NCI-H460 (cell line): ENCODE measurements at places on chromosomes 6 and 20. TPM values are rescaled to one million over a fixed set of nuclear protein-coding genes. Genes with fewer than 3 reads are reported as not detected.

The COX7A2 gene
- 154 and 193 TPM in 2 replicates for total RNA-seq

The HSPA12B gene
- total RNA-seq, result not detected in 2 replicates

The ARHGAP18 gene
- 11.8 and 12.6 TPM in 2 replicates for total RNA-seq

The BTN1A1 gene
- total RNA-seq, result not detected in 2 replicates

The TINAG gene
- not detected in 2 replicates for total RNA-seq

The CLIC5 gene
- total RNA-seq, result not detected in 2 replicates

GRCh38 chr6:128412680-128413079, 107.7 kb downstream of the PTPRK start:
- no peak for DNase-seq

DNA sequence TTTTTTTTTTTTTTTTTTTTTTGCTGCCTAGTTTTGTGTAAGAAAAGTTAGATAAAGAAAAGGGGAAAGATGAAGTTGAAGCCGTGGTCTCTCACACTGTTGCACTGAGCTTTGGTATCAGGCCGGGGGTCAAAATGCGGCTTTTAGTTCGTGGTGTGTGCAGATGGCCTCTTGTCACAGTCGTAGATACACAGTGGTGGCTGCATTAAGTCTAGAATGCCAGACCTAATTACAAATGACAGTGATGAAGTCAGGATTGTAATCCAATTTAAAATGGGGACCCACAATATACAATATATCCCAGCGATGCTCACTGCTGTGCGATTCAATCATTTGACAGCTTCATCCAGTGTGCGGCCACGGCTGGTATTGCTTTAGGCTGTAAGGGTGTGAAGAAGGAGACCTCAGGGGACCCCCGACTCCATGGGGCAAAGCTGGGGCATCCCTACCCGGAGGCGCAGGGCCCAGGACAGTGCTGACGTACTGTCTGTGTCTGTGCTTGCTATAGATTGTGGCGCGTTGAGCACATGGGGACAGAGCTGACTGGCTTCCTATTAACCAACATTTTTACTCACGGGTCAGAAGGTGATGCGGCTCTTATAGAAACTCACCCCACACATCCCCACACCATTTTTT, 210.0 kb upstream of the SOX4 start:
- no peak for DNase-seq

- no peak for DNase-seq
Observed at GRCh38 chr6:165031502-165031901, 277.9 kb downstream of the C6orf118 start.

DNA sequence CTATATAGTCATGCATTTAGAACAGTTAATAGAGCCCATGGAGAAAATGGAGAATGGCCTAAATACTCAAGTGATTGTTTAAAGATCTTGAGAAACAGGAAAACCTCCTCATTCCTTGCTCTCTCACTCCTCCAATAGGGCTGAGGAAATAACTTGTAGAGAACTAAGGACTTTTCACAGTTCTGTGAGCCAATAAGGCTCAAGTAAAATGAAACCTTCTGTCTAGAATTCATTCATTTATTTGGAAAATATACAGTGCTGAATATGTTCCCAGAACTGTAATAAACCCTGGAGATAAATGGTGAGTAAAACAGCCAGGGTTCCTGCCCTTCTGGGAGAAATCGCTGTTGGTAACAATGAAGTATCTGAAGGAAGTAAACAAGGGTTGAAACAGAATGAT, 35.3 kb downstream of the ELOVL2 start:
- DNase-seq, result no peak

DNA sequence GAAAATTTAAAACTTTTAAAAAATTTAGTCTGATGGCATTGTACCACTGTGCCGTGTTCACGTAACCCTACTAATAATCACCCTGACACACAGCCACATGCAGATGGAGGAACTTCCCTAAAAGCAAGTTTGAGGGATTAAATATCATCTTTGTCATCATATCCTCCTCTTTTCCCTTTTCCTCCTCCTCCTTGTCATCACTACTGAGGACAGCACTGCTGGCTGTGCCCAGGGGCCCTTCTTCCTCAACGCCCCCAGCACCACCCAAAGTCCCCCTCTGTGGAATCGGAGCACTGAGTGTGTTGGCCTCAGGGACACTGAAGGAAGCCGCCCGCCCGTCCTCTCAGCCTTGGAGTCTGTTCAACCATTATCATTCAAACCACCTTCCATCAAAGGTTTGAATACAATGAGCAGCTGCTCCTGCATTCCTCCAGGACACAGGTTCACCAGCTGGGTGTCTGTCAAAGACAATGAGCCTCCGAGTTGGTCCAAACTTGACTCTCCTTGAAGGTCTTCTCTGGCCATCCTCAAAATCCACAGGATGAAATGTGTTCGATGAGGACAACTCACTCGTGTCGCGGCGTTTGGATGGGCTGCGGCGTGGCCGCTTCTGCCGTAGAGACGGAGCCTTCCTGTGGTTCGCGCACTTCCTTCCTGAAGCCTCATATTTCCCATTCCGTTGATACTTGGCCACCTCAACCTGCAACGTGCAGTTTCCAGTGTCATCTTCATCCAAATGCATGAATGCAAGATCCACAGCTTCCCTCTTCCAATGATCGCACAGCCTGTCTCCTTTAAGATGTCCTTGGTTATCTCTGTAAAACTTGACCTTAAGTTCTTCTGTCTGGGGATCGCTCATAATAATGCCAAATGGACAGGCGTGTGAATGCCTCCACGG, 23.3 kb downstream of the NQO2 start:
- no peak for DNase-seq

- DNase-seq, result no peak
Observed at GRCh38 chr6:12403947-12404647, 113.9 kb downstream of the EDN1 start.

DNA sequence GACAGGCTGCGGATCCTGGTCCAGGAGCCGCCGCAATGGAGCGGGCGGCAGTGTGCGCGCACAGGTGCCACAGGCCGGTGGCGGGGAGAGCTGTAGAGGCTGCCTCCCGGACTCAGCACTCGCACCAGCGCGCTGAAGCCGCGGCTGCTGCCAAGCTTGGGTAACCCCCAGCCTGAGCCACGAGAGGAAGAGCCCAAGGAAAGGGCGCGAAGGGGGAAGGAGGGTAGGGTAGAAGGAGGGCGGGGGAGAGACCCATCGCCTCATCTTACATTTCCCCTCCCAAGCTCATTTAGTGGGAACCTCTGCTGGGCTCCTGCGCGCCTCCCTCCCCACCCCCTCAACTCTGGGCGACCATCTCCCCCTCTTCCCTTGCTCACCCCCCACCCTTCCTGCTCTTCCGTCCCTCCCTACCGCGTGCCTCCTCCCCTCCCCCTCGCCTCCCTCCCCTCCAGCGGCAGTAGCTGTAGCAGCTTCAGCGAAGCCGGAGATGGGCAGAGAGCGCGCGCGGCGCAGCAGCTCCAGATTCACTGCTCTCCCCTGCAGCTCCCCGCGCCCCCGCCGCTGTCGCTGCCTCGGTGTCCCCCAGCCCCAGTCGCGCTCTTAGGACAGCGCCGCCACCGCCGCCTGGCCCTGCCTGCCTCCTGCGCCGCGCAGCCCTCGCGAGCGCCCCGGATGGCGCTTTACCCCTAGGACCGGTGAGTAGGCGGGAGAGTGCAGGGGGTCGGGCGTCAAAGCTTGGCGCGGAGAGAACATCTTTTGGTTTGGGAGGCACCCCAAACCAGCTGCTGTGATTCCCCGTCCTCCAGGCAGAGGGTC, at the start of gene FUT9:
Gene FUT9 (plus strand): TSS at position 457 of the 816 bp plus-strand sequence. CDS start 187,182 bp downstream, outside the sequence.
- no peak for DNase-seq

DNA sequence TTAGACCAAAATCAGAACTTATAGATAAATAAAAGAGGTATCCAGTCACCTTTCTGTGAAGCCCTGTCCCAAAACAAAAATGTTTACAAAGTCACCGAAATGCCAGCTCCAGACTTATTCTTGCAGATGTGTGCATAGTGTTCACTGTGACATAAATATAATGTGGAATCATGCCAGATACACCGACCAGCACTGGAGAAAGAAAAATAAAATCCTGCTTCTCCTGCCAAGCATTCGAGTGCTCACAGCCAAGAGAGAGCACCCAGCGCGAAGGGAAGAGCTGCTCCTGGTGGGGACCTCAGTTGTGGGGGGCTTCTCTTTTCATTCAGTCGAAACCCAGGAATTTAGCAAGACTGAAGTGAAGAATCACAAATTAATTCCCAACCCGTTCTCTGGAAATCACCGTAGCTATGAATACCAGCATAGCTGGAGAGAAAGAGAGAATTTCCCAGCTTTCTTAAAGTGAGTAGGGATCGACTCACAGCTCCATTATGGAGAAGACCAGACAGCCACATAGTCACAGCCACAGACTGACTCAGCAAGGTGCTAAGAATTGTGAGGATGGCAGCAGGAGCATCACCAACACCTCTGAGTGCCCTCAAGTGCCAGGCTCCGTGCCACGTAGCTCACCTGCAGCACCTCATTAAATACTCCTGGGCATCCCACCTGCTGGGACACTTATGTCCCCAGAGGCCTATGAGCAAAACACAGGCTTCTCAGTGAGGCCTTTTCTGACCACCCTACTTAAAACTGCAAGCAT, 33.2 kb downstream of the BFSP1 start:
- DNase-seq, result no peak

DNA sequence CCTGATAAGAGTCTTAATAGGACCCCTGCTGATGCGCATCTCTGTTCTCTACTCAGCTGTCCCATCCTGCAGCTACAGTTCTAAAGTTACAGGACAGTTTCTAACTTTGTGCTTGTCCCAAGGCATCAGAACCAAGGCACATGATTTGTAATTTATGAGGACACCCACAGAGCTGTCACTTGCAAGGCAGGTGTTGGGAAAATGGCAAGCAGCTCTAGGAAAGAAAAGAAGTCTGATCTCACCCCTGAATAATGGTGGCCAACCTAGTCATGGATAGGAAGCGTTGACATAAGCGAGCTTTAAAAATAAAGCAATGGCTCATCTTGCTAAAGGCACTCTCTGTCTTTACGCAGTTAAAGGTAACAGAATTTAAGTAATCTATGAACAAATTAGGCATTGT, 127.6 kb upstream of the VGLL2 start:
- DNase-seq, result no peak

- no peak for DNase-seq
Observed at GRCh38 chr6:113903666-113904330, 46.7 kb downstream of the MARCKS start.

GRCh38 chr6:14965424-14966075, 280.3 kb upstream of the JARID2 start:
- DNase-seq, result no peak

DNA sequence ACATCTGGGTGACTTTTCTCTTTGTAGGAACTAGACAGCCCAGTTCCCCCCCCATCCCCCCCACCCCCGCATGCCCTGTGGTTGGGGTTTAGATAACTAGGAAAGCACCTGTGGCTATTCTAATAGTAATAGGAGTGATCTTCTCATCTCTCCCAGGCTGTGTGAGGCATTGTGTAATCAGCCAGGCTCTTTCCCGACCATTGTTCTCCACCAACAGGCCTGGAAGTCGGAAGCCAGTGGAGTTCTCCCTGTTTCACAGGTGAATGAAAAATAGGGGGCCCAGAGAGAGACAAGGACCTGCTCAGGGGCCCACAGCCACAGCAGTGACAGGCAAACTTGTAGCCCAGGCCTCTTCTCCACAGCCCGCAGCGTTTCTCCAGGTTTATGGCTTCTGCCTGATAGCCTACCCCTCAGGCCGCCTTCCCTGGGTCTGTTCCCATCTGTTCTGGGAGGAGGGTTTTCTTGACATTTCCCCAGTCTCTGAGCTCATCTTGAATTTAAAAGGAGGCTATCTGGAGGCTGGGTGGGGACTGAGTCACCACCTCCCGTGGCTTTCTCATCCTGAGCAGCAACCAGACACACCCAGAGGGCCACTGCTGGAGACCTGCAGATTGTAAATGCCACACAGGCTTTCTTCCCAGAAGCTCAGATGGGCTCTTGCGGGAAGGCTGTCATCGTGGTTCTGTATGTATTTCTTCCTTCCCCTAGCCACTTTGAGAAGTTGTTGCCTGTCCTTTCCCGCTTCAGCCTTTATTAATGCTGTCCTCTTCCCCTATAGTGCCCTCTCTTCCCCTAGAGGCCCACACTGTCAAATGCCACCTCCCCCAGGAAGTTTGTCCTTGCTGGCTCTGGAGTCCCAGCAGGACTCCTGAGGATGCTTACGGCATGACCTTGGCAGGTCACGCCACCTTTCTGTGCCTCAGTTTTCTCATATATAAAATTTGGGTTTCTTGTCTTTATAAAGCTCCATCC, 75.9 kb upstream of the MYL9 start:
- peak; percentile 74 for DNase-seq

- no peak for DNase-seq
Observed at GRCh38 chr6:137923866-137924653, 57.0 kb downstream of the TNFAIP3 start.

GRCh38 chr20:64152906-64153305, 11.3 kb upstream of the MYT1 start:
- DNase-seq, result no peak

GRCh38 chr6:37763413-37763812, 56.1 kb upstream of the ZFAND3 start:
- no peak for DNase-seq

DNA sequence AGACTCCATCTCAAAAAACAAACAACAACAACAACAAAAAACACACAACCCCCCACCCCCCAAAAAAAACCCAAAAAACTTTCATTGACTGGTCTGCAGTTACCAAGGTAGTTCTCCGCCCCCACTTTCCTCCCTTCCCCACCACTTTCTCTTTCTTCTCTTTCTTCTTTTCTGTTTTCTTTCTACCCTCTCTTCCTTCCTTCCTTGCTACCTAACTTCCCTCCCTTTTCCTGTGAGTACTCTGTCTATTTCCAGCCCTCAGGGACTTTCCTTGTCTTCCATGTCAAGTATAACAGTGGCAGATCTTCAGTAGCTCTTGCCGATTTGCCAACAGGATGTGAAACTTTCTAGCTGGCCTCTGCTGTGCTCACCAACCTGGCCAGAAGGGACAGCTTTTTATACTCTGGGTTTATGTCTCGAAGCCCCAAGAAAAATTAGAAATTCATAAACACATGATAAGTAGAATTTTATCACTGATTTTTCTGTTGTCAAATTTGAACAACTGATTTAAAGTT, 399.5 kb downstream of the QKI start:
- DNase-seq, result no peak

GRCh38 chr6:100001915-100002388, 7.9 kb upstream of the MCHR2 start:
- peak; percentile 52 for DNase-seq

GRCh38 chr6:169035385-169036240, 218.0 kb downstream of the THBS2 start:
- DNase-seq, result no peak

DNA sequence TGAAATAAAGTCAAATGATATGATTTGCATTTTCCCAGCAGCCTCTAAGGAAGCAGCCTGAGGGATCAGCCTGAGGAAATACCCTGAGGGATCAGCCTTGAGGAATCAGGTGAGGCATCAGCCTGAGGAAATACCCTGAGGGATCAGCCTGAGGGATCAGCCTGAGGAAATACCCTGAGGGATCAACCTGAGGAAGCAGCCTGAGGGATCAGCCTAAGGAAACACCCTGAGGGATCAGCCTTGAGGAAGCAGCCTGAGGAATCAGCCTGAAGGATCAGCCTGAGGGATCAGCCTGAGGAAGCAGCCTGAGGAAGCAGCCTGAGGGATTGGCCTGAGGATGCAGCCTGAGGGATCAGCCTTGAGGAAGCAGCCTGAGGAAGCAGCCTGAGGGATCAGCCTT, 669.7 kb upstream of the AGPAT4 start:
- DNase-seq, result no peak
